ENCODE measurements at places on chromosomes 16 and 17. TPM values are rescaled to one million over a fixed set of nuclear protein-coding genes. Genes with fewer than 3 reads are reported as not detected.

The ORAI3 gene
- 15.6 TPM for total RNA-seq

DNA sequence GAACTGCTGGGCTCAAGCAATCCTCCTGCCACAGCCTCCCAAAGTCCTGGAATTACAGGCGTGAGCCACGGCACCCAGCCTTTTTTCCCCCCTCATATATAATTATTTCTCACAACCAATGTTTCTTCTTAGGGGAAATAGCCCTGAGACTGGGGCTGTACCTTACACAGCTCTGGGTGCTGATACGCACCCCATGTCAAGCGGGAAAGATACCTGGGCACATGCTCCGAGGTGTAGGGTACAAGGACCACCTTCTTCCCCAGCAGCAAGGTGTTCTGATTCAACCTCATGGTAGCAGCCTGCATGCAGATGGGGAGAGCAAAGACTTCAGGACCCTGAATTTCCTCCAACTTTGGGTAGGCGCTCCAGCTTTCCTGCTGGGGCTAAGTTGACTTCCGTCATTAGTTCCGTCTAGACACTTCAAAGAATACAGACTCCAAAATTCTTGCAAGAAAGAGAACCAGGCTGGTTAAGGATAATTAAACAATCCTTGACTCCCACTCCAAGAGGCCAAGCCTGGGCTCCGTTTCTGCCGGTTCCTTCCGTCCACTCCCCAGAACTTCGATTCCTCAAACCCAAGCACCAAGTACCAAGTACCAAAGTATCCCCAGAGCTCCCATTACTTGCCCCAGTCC is 619 bp downstream of the NAT9 start:
- DNase-seq: no peak
- H3K27ac ChIP-seq: peak overlapping the region; percentile 99
- H3K4me1 ChIP-seq: peaks cover 70% of the 10 kb centered on the region
- H3K36me3 ChIP-seq: peaks cover 6% of the 10 kb centered on the region
- H3K27me3 ChIP-seq: no peaks in the 10 kb centered on the region
- peak overlapping the region; percentile 100 for H3K4me3 ChIP-seq

DNA sequence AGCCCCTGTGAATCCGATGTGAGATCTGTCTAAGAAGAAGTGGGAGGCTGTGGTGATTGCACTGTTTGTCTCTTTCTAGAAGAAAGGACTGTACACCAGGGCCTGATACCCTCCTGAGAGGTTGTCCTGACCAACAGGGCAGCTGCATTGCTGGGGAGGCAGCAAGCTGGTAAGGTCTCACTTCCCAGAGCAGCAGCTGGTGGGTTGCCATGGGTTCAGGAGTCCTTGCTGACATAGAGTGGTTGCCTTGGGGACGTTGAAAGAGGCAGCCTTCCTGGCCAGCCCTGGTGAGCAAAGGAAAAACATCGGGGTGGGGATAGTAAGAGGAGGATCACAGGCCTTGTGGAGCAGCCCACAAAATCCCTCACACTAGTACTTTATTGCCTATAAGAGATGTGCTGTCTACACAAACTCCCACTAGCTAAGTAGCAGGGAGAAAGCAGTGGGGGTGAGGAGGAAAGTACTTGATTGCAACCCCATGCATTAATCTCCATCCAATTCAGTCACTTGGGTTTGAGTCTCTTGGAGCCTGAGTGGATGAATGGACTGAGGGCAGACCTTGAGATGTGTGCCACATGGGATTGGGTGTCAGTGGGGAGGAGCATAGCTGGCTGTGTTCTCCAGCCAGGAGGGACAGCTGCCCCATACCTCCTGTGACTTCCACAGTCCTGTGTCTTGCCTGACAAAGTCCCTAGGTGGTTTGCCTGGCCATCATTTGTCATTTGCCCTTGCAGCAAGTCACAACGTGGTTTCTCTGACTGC is 143.8 kb upstream of the RPL38 start:
- no peak overlapping the region for H3K27ac ChIP-seq
- DNase-seq: no peak
- H3K36me3 ChIP-seq: no peaks in the 10 kb centered on the region
- no peaks in the 10 kb centered on the region for H3K4me1 ChIP-seq

The KRT17 gene
- not detected for total RNA-seq

The NAT9 gene
- 49.7 TPM for total RNA-seq

DNA sequence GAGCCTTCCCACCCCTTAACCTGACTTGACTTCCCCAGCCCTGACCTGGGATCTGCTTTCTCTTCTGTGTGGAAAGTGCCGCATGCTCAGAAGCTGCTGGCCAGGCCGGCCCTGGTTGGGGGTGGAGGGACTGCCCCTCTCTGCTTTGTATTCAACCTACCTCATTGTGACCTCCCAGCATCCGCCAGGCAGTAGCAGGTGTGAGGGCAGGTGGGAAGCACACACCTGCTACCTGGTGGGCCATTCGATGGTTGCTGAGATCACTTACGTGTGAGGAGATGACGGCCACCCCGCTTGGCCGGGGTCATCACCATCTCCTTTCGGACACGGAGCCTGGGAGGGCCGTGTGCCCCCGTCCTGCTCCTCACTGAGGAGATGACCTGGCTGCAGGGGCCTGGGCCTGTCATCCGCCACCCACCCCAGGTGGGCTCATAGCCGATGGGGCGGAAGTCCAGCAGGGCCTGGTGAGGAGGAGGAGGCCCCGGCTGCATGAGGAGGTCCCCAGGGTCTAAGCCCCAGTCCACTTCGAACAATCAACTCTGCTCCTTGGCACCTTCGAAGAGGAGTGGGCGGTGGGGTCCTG is 7.1 kb downstream of the CPNE7 start:
- no peak overlapping the region for H3K27ac ChIP-seq
- DNase-seq: no peak
- no peaks in the 10 kb centered on the region for H3K27me3 ChIP-seq
- no peaks in the 10 kb centered on the region for H3K4me1 ChIP-seq
- H3K4me3 ChIP-seq: no peak overlapping the region
- H3K36me3 ChIP-seq: peaks cover 2% of the 10 kb centered on the region

GRCh38 chr17:21376081-21376758 is at the start of gene KCNJ12:
KCNJ12 (plus strand) TSS chr17:21376357; CDS start chr17:21415343, 38,986 bp downstream.
- H3K27me3 ChIP-seq: peaks cover 11% of the 10 kb centered on the region
- no peak within 1 kb of the TSS for H3K27ac ChIP-seq
- no peaks in the 10 kb centered on the region for H3K4me1 ChIP-seq
- no peaks in the 10 kb centered on the region for H3K36me3 ChIP-seq

- H3K36me3 ChIP-seq: no peaks in the 10 kb centered on the region
- H3K27me3 ChIP-seq: peaks cover 45% of the 10 kb centered on the region
- DNase-seq: peak; percentile 65
- peak within 1 kb of the TSS; percentile 79 for H3K4me3 ChIP-seq
- peaks cover 4% of the 10 kb centered on the region for H3K4me1 ChIP-seq
Measured at GRCh38 chr17:79023886-79024771, at the start of gene C1QTNF1. C1QTNF1 (plus strand) TSS chr17:79024169; CDS start chr17:79043969, 19,800 bp downstream.

- no peak overlapping the region for H3K27ac ChIP-seq
- no peaks in the 10 kb centered on the region for H3K36me3 ChIP-seq
- H3K4me3 ChIP-seq: no peak overlapping the region
- H3K27me3 ChIP-seq: peaks cover 6% of the 10 kb centered on the region
- peaks cover 29% of the 10 kb centered on the region for H3K4me1 ChIP-seq
- DNase-seq: no peak
Measured at GRCh38 chr16:57276596-57276995, 7.9 kb downstream of the PLLP start.

- H3K36me3 ChIP-seq: no peaks in the 10 kb centered on the region
- no peak overlapping the region for H3K4me3 ChIP-seq
- H3K27me3 ChIP-seq: no peaks in the 10 kb centered on the region
- DNase-seq: no peak
- no peak overlapping the region for H3K27ac ChIP-seq
- no peaks in the 10 kb centered on the region for H3K4me1 ChIP-seq
Measured at GRCh38 chr17:20989481-20989880, 53.3 kb downstream of the USP22 start.
